Caco-2 (cell line): ENCODE measurements at places on chromosomes 5 and 9. TPM values are rescaled to one million over a fixed set of nuclear protein-coding genes. Genes with fewer than 3 reads are reported as not detected.

GNA14 gene
- total RNA-seq, result not detected in 2 replicates

PGM5 gene
- total RNA-seq, result 4.2 and 6.5 TPM in 2 replicates

VDAC1 gene
- total RNA-seq, result 317 and 358 TPM in 2 replicates

JMY gene
- total RNA-seq, result 10.5 and 11.3 TPM in 2 replicates

MAP1B gene
- 0.66 and 0.77 TPM in 2 replicates for total RNA-seq
